Astrocyte (in vitro differentiated cells and primary cell): ENCODE measurements at places on chromosomes 1 and 21. TPM values are rescaled to one million over a fixed set of nuclear protein-coding genes. Genes with fewer than 3 reads are reported as not detected.

KCNC4 gene
- total RNA-seq: 2.6 and 3.1 TPM in 2 replicates

LCE1E gene
- not detected in 2 replicates for total RNA-seq

PDE9A gene
- 6.2 and 7.8 TPM in 2 replicates for total RNA-seq

KRTAP11-1 gene
- not detected in 2 replicates for total RNA-seq

ERVH48-1 gene
- total RNA-seq: 0.55 and 1.1 TPM in 2 replicates

HSD11B1 gene
- total RNA-seq: not detected in 2 replicates

C1orf185 gene
- not detected in 2 replicates for total RNA-seq

RPE65 gene
- total RNA-seq: 0.27 and 0.91 TPM in 2 replicates

PLEKHN1 gene
- 2.1 and 2.4 TPM in 2 replicates for total RNA-seq

CA14 gene
- total RNA-seq: 1.2 TPM in 2 replicates

FMN2 gene
- 2.1 and 2.4 TPM in 2 replicates for total RNA-seq

LENEP gene
- total RNA-seq: 0.99 TPM in 1 of 2 replicates, not detected in the other

KRTAP19-3 gene
- not detected in 2 replicates for total RNA-seq

SPOCD1 gene
- total RNA-seq: 27.8 and 28.0 TPM in 2 replicates

NTRK1 gene
- total RNA-seq: 0.10 and 0.27 TPM in 2 replicates

FCRL4 gene
- 0.48 TPM in 1 of 2 replicates, not detected in the other for total RNA-seq

TMEM201 gene
- total RNA-seq: 10.0 and 10.9 TPM in 2 replicates

SYPL2 gene
- 0.70 and 0.77 TPM in 2 replicates for total RNA-seq

DIPK1A gene
- total RNA-seq: 8.4 and 8.7 TPM in 2 replicates

FCAMR gene
- total RNA-seq: not detected in 2 replicates

MAGI3 gene
- total RNA-seq: 15.1 and 16.5 TPM in 2 replicates

C1orf105 gene
- total RNA-seq: not detected in 2 replicates

F13B gene
- not detected in 2 replicates for total RNA-seq

HSD3B1 gene
- total RNA-seq: 0.61 and 2.8 TPM in 2 replicates

OR10X1 gene
- total RNA-seq: not detected in 2 replicates

DISP1 gene
- 4.1 and 4.8 TPM in 2 replicates for total RNA-seq

MFSD2A gene
- 2.9 and 3.3 TPM in 2 replicates for total RNA-seq

CLEC20A gene
- total RNA-seq: not detected in 2 replicates

MROH7 gene
- 0.12 TPM in 1 of 2 replicates, not detected in the other for total RNA-seq

ZNF695 gene
- total RNA-seq: 1.5 and 2.5 TPM in 2 replicates

FMO3 gene
- total RNA-seq: not detected in 2 replicates

DPT gene
- total RNA-seq: not detected in 2 replicates

RPS8 gene
- total RNA-seq: 1,108 and 1,187 TPM in 2 replicates

RAB4A gene
- 55.0 and 58.6 TPM in 2 replicates for total RNA-seq

OR10Z1 gene
- total RNA-seq: not detected in 2 replicates

ESPN gene
- total RNA-seq: 0.66 and 0.96 TPM in 2 replicates

PGLYRP3 gene
- total RNA-seq: not detected in 2 replicates

TMCC2 gene
- 10.6 and 10.8 TPM in 2 replicates for total RNA-seq

ELF3 gene
- total RNA-seq: 2.5 and 2.9 TPM in 2 replicates

KCNE2 gene
- 0.27 TPM in 1 of 2 replicates, not detected in the other for total RNA-seq

TNFSF18 gene
- 0.14 TPM in 1 of 2 replicates, not detected in the other for total RNA-seq

C1orf141 gene
- not detected in 2 replicates for total RNA-seq

SPRR1B gene
- 0.39 and 0.50 TPM in 2 replicates for total RNA-seq

MAP3K21 gene
- 2.2 and 2.5 TPM in 2 replicates for total RNA-seq

SIM2 gene
- 9.2 and 12.8 TPM in 2 replicates for total RNA-seq

CLCA4 gene
- total RNA-seq: not detected in 2 replicates

IGSF9 gene
- 0.89 and 2.1 TPM in 2 replicates for total RNA-seq

PLA2G2D gene
- not detected in 2 replicates for total RNA-seq

FGGY gene
- total RNA-seq: 6.8 and 8.3 TPM in 2 replicates
